Dermis blood vessel endothelial cell (primary cell): ENCODE measurements at places on chromosomes 4 and X. TPM values are rescaled to one million over a fixed set of nuclear protein-coding genes. Genes with fewer than 3 reads are reported as not detected.

- DNase-seq, result no peak
Observed at GRCh38 chrX:51047950-51048349, 137.4 kb downstream of the BMP15 start.

The ARSJ gene
- total RNA-seq, result 26.2 and 26.8 TPM in 2 replicates

The USP51 gene
- 1.2 and 1.9 TPM in 2 replicates for total RNA-seq

The SPANXB1 gene
- total RNA-seq, result not detected in 2 replicates

The FGD1 gene
- total RNA-seq, result 2.4 and 3.2 TPM in 2 replicates
